Activated naive CD4-positive, alpha-beta T cell treated with anti-CD3 and anti-CD28 coated beads, Interleukin-2, amount 50 U/mL, for 72 hours (primary cell): ENCODE measurements at places on chromosomes 5 and 9. TPM values are rescaled to one million over a fixed set of nuclear protein-coding genes. Genes with fewer than 3 reads are reported as not detected.

- DNase-seq, result no peak
These were observed 12.0 kb downstream of the CRB2 start for GRCh38 chr9:123368023-123368422.

The AGPAT2 gene
- total RNA-seq, result 18.9 TPM

- DNase-seq, result no peak
These were observed 139.5 kb downstream of the CDH10 start for GRCh38 chr5:24505258-24505657.

DNA sequence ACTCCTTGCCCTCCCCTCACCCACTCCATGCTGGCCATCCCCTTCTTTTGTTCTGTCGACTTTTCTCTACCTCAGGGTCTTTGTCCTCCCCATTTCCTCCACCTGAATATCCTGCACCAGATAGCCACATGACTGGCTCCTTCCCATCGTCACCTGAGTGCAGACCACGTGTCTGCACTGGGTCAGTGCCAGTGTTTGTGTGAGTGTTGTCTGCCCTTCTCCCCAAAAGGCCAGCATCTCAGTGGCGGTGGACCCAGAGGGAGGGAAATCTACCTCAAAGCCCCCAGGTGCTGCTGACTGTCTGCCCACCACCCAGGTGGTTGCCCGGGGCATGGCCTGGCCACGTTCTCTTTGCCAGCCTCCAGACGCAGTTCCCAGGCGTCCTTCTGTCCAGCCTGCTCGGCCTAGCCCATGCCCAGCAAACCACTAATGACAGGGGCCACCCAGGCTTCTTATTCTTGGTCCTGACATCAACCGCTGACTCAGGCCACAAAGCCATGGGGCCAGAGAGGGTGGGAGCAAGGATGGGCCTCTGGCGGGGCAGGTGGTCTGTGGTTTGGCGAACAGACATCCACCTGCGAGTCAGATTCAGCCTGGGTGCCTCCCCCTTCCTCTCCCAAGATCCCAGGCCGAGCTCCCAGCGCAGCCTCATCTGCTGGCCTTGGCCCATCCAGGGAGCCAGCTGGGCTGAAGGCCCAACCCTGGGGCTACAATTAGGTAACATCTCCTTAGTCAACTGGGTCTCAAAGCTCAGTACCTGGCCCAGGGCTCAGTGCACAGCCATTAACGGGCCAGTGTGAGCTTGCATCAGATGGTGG lies 5.5 kb upstream of the NINJ1 start:
- no peak for DNase-seq

DNA sequence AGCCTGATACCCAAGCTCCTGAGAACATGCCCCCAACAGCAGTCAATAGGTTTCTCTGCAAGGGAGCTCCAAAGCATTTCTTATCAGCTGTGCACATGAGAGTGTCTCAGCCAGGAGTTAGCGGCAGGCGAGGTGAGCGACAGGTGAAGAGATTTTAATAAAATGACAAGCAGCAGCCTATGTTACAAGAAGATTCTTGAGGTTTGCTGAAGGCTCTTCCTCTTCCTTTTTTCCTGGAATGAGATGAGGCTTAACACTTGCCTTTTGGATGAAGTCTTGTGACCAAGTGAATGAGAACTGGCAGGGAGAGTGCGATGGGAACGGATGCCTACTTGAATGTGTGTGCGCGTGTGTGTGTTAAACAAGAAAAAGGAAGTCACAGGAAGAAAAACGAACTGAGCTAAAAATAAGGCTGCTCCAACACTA lies 76.1 kb downstream of the SHB start:
- no peak for DNase-seq

The SOX30 gene
- not detected for total RNA-seq

- DNase-seq, result no peak
These were observed 158.6 kb upstream of the SHB start for GRCh38 chr9:38227656-38228055.

DNA sequence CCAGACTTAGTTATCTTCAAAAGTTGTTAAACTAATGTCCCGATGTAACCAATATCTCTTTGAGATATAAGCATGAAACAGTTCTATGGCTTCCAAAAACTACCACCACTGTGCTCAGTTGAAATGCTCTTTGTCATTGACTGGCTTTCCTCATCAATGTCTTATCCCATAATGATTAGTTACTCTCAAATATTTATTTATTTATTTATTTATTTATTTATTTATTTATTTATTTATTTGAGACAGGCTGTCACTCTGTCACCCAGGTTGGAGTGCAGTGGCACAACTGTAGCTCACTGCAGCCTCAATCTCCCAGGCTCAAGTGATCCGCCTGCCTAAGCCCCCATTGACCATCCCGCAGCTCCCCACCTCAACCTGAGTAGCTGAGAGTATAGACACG lies 28.0 kb upstream of the MLLT3 start:
- no peak for DNase-seq

- no peak for DNase-seq
These were observed 266.3 kb downstream of the PSAT1 start for GRCh38 chr9:78563269-78563668.

GRCh38 chr9:22040760-22041159 lies 31.7 kb upstream of the CDKN2B start:
- DNase-seq, result no peak
